ENCODE measurements at places on chromosomes 7 and 10. TPM values are rescaled to one million over a fixed set of nuclear protein-coding genes. Genes with fewer than 3 reads are reported as not detected.

Gene FAM20C
- 11.8 TPM for total RNA-seq

Gene TMEM229A
- not detected for total RNA-seq

Gene TMEM254
- 23.6 TPM for total RNA-seq

Gene PDE6C
- total RNA-seq, result not detected

Gene MCU
- 31.2 TPM for total RNA-seq

Gene KCNIP2
- total RNA-seq, result 5.7 TPM

Gene LRRC18
- 0.39 TPM for total RNA-seq

Gene THNSL1
- 5.6 TPM for total RNA-seq
